ENCODE measurements at places on chromosomes 7 and 10. TPM values are rescaled to one million over a fixed set of nuclear protein-coding genes. Genes with fewer than 3 reads are reported as not detected.

Gene TUBB8
- total RNA-seq = not detected

Gene FBH1
- total RNA-seq = 69.7 TPM

Gene IFIT5
- total RNA-seq = 13.7 TPM

Gene CLEC2L
- not detected for total RNA-seq

Gene CYP3A4
- not detected for total RNA-seq

Gene CYP3A7
- total RNA-seq = 0.22 TPM

Gene MCM10
- total RNA-seq = 3.5 TPM

Gene SPDYE2
- not detected for total RNA-seq

Gene CALML5
- total RNA-seq = not detected

Gene TRPV6
- total RNA-seq = 0.79 TPM

Gene RPA3
- 17.3 TPM for total RNA-seq

Gene NEURL1
- 10.0 TPM for total RNA-seq

Gene FBXW4
- total RNA-seq = 60.9 TPM

Gene GIMAP8
- total RNA-seq = not detected
